Fibroblast of lung (primary cell): ENCODE measurements at places on chromosomes 5 and 9. TPM values are rescaled to one million over a fixed set of nuclear protein-coding genes. Genes with fewer than 3 reads are reported as not detected.

SPINK5 gene
- not detected in 2 replicates for total RNA-seq

ANKHD1 gene
- 56.8 and 74.5 TPM in 2 replicates for total RNA-seq

WASHC1 gene
- 7.7 and 14.9 TPM in 2 replicates for total RNA-seq

MAST4 gene
- total RNA-seq = 10.5 and 15.2 TPM in 2 replicates

LCN15 gene
- not detected in 2 replicates for total RNA-seq

DRD1 gene
- 2.0 and 2.6 TPM in 2 replicates for total RNA-seq

NTRK2 gene
- 0.26 and 0.66 TPM in 2 replicates for total RNA-seq

KCNIP1 gene
- total RNA-seq = not detected in 2 replicates

TAF11L12 gene
- not detected in 2 replicates for total RNA-seq

KIF4B gene
- total RNA-seq = under 0.01 TPM in 2 replicates

SPATA6L gene
- 0.77 and 1.2 TPM in 2 replicates for total RNA-seq
